Activated CD4-positive, alpha-beta T cell treated with anti-CD3 and anti-CD28 coated beads, Interleukin-2, Interleukin-6, amounts not matched to agents 100 ng/mL and 50 ng/mL, durations not matched to agents 16 hours and 8 hours (primary cell): ENCODE measurements at places on chromosomes 4 and X.

- DNase-seq: no peak
Observed at GRCh38 chr4:2339458-2340271, 77.8 kb upstream of the MXD4 start.

GRCh38 chr4:137676357-137676998 lies 144.2 kb upstream of the PCDH18 start:
- DNase-seq: no peak

DNA sequence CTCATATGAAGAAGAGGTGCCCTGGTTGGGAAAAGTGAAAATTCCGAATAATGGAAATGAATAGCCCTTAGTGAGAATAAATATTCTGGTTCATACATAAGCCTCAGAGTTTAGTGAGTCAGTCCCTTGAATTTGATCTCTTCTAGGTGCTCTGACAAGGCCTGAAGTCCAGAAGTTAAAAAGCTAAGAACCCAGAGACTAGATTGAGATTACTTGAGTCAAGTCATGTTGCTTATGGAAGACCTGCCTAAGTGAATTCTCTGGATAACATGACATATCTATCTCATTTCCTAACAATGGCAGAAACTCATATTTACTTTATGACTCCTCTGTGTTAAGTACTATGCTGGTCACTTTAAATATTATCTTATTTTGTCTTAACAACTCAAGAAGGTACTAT lies 10.5 kb upstream of the PRSS48 start:
- no peak for DNase-seq

DNA sequence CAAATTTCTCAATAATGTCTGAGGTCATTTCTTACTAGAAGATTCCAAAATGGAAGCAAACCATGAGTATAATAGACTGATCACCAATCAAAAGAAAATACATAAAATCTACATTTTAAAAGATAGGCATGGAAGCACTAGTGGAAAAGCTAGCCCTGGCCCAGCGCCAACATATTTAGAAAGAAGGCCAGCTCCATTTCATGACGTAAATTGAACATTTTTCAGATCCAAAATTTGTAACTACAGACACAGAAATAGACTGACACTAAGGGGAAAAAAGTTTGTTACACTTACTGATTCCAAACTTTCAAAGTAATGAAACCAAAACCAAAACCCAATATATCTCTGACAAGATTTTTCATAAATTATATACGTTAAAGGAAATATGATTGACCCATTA lies 117.7 kb downstream of the ADAMTS3 start:
- DNase-seq: no peak

DNA sequence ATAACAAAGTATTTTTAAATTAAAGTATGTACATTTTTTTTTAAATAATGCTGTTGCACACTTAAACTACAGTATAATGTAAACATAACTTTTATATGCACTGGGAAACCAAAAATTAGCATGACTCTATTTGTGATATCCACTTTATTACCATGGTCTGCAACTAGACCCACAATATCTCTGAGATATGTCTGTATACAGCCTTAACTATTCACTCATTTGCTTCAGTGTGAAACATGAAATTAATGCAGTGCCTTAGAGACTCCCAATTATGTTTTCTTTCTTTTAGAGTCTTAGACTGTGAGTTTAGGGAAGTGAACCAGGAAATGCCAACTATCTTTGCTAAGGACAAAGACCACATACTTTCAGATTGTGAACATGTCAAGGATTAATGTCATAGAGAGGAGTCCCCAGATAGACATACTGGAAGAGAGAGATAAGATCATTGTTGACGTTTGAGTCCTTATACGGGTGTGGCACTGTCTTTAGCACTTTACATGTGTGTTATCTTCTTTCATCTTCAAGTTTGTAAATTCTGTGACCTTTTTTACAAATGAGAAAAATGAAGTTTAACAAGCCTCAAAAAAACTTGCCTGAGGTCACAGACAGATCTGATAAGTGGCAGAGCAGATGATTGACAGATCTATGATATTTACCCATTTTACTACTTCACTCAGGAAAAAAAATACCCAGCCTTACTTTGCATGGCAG lies 23.2 kb downstream of the CXorf58 start:
- no peak for DNase-seq

DNA sequence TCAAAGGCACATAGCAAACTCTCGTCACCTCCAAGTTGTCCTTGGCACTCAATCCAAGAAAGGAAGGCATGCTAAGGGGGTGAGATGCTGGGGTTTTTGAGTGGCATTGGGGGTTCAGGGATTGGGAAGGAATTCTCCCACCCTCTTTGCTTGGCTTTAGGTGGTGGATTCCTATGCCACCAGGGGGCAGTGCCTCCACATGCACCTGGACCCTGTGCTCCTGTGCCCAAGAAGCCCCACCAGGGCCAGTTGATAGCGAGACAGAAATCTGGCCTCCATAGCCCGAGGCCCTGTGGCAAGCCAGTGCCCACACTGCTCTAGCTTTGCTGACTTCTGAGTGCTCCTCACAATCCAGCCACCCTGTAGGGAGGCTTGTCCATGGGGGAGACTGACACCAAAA lies 2.0 kb upstream of the FATE1 start:
- peak; percentile 46 for DNase-seq

GRCh38 chr4:90855111-90855510 lies 727.9 kb downstream of the CCSER1 start:
- DNase-seq: no peak

DNA sequence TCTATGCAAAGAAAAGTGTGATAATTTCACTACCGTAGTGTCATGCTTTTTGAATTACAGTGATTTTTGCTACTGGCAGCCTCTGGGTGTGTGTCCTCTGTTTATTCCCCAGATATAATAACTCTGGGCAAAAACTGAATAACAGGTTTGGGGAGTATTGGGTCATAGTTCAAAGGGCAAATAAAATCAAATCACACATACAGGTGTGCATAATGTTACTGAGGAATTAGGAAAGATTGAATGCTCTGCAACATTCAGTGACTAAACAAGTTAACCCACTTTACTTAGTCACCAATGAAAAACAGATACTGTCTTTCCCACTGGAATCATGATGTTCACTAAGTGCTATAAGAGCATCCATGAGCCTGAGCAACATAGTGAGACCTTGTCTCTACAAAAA lies 224.3 kb downstream of the OPHN1 start:
- DNase-seq: no peak

GRCh38 chrX:68416592-68416991 lies 16.7 kb downstream of the OPHN1 start:
- no peak for DNase-seq

- DNase-seq: no peak
Observed at GRCh38 chr4:129545599-129546278, 449.8 kb downstream of the C4orf33 start.

DNA sequence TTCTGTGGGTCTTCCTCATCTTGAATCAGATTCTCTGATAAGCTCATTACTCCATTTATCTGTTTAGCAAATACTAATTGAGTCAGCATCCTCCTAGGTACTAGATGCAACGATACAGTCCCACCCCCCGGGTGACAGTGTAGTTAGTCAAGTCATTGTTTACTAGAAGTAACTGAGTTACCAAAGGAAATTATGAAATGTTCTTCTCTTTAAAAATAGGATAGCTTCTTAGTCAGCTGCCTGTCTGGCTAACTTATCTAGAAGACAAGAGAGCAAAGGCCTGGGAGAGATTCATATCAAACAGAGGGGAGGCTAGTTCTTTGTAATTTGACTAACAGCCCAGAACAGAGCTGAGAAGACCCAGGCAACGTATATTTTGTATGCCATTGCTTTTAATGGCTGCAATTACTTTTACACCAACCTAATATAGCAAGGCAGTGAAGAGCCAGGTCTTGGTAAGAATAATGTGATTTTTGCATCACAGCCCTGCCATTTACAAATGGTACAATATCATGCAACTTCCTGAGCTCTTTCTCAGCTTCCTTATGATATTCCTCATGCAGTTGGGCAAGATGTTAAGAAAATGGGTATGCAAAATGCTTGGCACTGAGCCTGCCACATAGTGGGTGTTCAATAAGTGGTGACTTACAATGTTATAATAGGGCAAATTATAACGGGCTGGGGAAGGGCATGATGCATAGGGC lies 149.9 kb downstream of the CHIC2 start:
- DNase-seq: peak; percentile 30

DNA sequence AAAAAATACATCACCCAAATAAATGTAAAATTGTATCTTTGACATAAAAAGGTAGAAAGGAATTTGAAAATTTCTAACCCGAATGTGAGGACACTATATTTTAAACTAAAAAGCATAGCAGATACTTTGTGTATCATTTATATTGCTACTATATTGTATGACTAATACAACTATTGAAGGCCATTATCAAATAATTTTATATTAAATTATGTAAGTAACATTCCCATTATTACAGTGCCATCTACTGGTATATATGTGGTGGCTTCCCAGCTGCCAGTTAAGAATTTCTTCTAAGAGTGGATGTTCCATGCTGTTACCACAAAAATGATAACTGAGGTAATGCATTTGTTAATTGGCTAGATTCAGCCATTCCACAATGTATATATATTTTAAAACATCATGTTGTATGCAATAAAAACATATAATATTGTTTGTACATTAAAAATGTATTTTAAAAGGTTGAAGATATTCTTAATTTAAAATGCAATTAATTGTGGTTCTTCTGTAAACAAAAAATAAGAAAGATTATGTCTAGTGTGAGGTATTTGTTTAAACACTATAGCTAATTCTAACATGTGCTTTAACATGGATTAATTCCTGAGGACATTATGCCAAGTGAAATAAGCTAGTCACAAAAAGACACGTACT lies 65.3 kb downstream of the EGF start:
- peak; percentile 12 for DNase-seq

- DNase-seq: peak; percentile 16
Observed at GRCh38 chr4:109574443-109574850, 14.4 kb downstream of the MCUB start.

DNA sequence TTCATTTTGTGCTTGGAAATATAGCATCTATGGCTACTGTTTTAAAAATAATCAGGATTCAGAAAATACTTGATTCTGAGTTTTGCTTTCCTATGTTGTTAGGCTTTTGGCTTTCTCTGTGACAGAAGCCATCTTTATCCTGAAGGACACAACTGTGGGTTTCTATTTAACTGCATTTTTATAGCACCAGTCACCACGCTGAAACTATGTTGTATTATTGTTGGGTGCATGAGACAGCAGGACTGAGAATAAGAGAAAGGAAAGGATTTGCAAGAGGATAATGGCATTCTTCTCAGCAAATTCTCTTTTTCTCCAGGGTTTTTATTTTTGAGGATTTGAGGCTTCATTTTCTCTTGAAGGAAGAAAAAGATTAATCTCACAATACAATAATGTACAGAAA lies 10.1 kb upstream of the NEUROG2 start:
- DNase-seq: no peak

GRCh38 chr4:76722838-76723237 lies 175.1 kb downstream of the SOWAHB start:
- DNase-seq: no peak

- DNase-seq: no peak
Observed at GRCh38 chr4:80343887-80344286, 8.4 kb downstream of the CFAP299 start.

GRCh38 chr4:10521424-10521823 lies 64.2 kb upstream of the ZNF518B start:
- no peak for DNase-seq

- no peak for DNase-seq
Observed at GRCh38 chr4:36349938-36350549, 68.6 kb downstream of the DTHD1 start.
